ENCODE measurements at places on chromosomes 1 and 21.

DNA sequence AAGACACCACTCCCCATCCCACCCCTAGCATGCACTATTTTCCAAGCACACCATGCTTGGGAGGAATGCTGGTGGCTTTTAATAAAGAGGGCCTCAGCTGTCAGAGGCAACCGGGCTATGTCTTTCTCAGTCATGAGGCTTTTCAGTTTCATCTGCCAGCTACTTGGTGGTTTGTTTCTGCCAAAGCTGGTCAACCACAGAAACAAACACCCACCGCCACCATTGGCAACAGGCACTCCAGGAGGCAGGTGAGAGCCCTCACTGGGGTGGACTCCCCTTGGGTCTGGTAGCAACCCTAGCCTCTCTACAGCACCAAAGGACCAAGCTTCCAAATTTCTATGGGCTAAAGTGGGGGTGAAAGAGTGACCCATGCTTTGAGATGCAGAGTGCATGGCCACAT lies 54.3 kb upstream of the CD1D start:
- no peak for DNase-seq

GRCh38 chr1:3718764-3719163 lies 33.5 kb upstream of the CCDC27 start:
- no peak for DNase-seq

GRCh38 chr1:201708085-201708512 lies 120.9 kb upstream of the IPO9 start:
- peak; percentile 65 for DNase-seq

- no peak for DNase-seq
Measured at GRCh38 chr21:31647650-31648049, 11.8 kb upstream of the SOD1 start.

DNA sequence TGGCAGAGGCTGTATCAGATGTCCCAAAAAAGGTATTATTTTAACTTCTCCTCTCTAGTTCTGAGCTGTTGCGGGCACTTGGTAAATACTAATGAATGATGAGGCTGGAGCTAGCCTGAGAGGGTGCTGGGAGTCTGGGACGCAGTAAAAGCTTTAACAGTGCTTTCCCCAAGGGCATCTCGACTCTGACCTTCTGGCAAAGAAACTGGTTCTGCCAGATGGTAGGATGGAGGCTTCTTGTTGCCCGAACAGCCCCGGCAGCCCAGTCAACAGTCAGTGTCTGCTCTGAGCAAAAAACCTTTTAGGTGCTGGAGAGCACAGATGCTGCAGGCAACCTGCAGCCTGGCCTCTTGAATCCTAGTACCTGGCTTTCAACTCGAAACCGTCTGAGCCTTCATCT lies 2.5 kb upstream of the PNRC2 start:
- no peak for DNase-seq

GRCh38 chr21:45451091-45451740 lies 46.3 kb downstream of the COL18A1 start:
- no peak for DNase-seq

GRCh38 chr1:39509360-39510009 lies 18.0 kb downstream of the BMP8A start:
- no peak for DNase-seq

DNA sequence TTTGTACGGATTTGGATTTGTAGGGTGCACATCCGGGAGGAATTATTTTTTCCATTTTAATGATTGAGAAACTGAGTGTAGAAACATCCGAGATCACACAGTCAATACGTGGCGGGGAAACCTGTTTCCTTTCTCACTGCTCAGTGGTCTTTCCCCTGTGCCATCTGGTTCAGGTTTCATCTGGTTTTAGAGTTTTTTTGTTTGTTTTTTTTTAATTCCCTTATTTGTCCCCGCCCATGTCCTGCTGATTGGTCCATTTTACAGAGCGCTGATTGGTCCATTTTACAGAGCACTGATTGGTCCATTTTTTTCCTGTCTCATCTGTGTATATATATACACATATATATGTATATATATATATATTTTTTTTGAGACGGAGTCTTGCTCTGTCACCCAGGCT lies 6.0 kb downstream of the TRPM2 start:
- DNase-seq = no peak

DNA sequence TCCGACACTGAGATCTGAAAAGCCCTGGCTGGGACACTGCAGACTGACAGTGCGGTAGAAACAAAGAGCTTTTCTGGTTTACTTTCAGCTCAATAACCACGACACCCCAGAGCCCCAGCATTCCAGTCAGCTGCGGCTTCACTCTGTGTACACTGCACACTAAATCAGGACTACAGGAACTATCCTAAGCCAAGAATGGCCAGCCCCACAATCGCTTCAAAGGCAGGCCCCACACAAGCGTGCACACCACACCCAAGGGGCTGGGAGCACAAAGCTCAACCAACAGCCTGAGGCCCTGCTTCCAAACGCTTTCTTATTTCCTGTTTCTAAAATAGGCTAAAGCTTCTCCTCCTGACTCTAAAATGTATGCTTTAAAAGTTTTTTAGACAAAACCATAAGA lies 28.4 kb downstream of the URB1 start:
- no peak for DNase-seq

- DNase-seq = no peak
Measured at GRCh38 chr1:66313429-66313828, 220.5 kb upstream of the SGIP1 start.

DNA sequence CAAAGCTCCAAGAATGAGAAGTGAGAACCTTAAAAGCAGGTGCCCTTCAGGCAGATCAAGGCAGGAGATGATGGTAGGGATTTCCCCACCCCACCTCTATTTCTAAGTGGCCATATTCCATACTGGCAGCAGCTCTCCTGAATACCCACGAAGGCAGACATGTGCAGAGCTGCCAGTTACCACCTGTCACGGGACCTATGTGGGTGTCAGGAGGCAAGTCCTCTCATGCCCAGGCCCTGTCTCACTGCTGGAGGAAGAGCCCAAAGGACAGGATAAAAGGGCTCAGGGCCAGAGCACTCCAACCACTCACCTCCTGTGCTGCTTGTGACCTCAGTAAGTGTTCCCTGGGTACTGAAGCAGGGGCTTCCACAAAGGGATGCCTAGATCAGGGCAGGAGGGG lies 721 bp upstream of the LCE1B start:
- DNase-seq = no peak

- no peak for DNase-seq
Measured at GRCh38 chr21:28228636-28228995, 764.1 kb downstream of the LTN1 start.

GRCh38 chr21:45822429-45823099 lies 159.0 kb upstream of the COL6A1 start:
- no peak for DNase-seq

DNA sequence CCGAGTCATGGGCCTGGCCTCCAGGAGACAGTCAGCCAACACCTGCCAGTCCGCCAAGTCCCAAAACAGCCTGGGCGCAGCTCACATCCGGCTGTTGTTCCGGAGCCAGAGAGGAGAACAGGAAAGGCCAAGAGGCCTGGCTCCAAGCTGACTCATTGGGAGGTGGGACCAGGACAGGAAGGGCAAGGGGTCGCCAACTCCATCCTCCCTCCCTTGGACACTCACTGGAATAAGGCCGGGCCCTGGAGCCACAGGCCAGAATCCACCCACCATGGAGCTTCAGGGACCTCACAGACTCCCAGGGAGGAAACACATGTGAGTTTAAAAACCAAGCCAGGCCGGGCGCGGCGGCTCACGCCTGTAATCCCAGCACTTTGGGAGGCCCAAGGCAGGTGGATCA lies 25.1 kb upstream of the CLIC4 start:
- peak; percentile 60 for DNase-seq

- DNase-seq = peak; percentile 67
Measured at GRCh38 chr1:20493839-20494608, 8.0 kb upstream of the CAMK2N1 start.

GRCh38 chr1:1867164-1867563 lies 23.7 kb downstream of the GNB1 start:
- no peak for DNase-seq

GRCh38 chr21:37520801-37521200 lies 154.2 kb downstream of the DYRK1A start:
- no peak for DNase-seq

GRCh38 chr1:163144418-163144817 lies 58.3 kb downstream of the RGS5 start:
- no peak for DNase-seq

DNA sequence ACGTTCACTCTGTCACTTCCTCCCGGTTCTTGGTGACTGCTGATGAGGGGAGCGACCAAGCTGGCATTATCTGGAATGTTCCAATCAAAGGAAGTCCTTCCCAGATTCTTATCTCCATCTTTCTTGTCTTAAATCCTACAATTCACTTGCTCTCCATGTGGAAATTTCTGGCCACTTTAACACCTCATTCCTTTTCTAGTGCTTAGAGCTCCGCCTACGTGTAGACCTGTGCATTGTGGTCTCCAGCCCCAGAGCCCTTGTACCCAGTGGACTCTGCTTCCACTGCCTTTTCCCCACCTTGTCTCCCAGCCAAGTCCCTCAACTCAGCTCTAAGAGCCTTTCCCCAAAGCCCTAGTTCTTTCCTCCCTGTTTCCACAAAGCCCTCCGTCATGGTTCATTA lies 12.2 kb upstream of the KLHDC7A start:
- DNase-seq = no peak

DNA sequence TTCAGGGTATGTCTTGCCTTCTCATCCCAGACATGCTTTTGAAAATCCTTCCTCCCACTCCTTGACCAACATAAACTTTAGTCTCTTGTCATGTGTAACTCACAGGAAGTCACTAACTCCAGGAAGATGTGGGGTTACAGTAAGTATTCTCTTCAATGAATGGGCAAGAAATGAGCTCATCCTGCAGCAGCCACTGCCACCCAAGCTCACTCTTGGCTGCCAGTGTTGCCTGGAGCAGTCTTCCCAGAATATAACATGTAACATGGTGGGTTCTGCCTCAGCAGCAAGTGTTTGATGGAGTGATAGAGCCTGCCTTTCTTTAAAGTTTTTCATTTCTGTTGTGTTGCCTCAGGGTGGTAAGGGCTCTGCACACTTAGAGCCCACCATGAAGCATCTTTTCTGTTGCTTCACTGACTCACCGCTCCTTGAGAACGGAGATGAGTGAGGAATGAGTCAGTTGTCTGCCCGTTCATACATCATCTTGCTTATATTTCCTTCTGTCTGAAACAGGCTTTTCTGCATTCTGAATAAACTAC lies 187.0 kb downstream of the TPR start:
- no peak for DNase-seq

GRCh38 chr1:239547987-239548386 lies 161.6 kb downstream of the CHRM3 start:
- no peak for DNase-seq

DNA sequence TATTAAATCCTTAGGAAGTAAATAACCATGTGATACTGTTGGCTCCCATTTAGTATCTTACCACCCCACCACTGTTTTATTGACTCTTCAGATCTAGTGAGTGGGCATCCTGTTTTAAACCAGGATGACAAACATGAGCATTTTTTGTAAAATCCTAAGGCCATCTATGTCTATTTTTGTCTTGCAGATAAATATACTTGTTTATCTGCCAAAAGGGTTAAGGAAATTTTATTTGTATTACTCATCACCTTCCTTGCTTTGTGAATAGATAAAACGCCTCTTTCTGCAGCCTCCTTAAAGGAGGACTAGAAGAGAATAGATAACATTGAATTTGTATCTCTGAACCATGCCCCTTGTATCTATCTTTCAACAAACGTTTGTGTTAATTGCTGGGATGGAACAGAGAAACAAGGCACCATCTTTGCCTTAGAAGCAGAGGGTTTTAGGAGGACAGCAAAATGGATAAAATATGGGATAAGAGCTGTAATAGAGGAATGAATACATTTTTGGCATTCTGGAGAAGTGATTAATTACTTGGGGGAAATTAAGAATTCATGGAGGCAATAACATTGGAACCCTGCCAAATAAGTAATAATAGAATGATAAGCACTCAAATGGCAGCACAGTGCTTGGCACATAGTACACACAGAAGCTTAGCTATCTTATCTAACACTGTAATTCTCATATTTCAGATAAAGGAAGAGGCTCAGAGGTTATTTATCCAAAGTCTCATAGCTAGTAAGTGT lies 14.7 kb downstream of the YTHDF2 start:
- DNase-seq = no peak

Data from AG09319 (cell line).